Stimulated activated CD4-positive, alpha-beta T cell treated with anti-CD3 and anti-CD28 coated beads, TNF-alpha, amount 100 ng/mL, for 1 hour (primary cell): ENCODE measurements at places on chromosomes 2 and 18.

DNA sequence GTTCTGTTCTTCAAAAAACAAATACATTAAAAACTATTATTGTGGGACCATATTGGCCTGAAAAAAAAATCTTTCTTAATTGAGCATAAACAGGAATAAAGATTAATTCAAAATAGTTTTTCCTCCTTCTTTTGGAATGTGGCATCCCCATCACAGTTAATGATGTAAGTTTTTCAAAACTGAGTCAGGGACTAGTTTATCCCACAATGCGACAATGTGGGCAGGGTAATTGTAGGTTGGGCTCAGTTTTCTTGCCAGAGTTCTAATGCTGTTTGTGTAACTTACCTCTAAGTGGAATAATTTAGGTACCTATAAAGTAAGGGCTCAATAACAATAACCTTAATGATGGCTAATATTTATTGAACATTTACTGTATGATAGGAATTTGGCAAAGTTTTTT, 82.0 kb downstream of the PMS1 start:
- no peak for DNase-seq

- DNase-seq: no peak
These were observed 478.2 kb downstream of the PTPRM start for GRCh38 chr18:8045160-8045883.

GRCh38 chr2:19461504-19462255, 103.3 kb upstream of the OSR1 start:
- DNase-seq: no peak

DNA sequence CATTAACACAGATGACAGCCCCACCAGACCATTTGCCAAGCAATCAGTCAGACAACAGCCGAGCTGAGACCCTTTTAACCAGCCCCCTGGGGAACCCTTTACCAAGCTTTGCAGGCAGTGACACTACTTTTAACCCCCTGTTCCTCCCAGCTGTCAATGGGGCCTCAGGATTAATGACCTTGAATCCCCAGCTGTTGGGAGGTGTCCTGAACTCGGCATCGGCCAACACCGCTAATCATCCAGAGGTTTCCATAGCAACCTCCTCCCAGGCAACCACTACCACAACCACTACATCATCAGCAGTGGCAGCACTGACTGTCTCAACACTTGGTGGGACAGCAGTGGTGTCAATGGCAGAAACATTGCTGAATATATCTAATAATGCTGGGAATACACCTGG, 160.9 kb upstream of the EPC2 start:
- DNase-seq: no peak

- DNase-seq: no peak
These were observed 685.1 kb downstream of the NRXN1 start for GRCh38 chr2:50346629-50347357.
